ENCODE measurements at places on chromosomes 11 and 22. TPM values are rescaled to one million over a fixed set of nuclear protein-coding genes. Genes with fewer than 3 reads are reported as not detected.

GRCh38 chr11:112977755-112978154, 16.5 kb downstream of the NCAM1 start:
- DNase-seq, result peak; percentile 88

DNA sequence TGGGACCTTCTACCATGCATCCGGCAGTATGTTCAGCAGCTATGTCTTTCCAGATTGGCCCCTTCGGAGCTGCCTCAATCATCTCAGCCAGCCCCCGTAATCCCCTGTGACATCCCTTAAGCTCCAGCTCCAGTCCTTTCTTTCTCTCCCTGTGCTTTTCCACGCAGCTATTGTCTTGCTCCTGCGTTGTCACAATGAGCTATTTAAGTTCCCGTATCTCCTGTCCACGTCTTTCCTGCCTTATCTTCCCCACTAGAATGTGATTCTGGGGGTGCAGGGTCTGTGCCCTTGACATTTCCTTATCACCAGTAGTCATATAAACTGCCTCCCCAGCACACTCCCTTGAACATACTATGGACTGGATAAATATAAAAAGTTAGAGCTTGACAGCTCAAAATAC, 5.1 kb upstream of the ETS1 start:
- DNase-seq, result no peak

- peak; percentile 65 for DNase-seq
Observed at GRCh38 chr22:38171927-38172831, 9.5 kb downstream of the PLA2G6 start.

- no peak for DNase-seq
Observed at GRCh38 chr11:132037467-132037862, 667.0 kb downstream of the NTM start.

- peak; percentile 57 for DNase-seq
Observed at GRCh38 chr11:68328374-68329091, 16.1 kb downstream of the LRP5 start.

- no peak for DNase-seq
Observed at GRCh38 chr22:36554098-36554497, 25.1 kb upstream of the EIF3D start.

GRCh38 chr22:19597399-19597735, 73.2 kb upstream of the CLDN5 start:
- DNase-seq, result no peak

DNA sequence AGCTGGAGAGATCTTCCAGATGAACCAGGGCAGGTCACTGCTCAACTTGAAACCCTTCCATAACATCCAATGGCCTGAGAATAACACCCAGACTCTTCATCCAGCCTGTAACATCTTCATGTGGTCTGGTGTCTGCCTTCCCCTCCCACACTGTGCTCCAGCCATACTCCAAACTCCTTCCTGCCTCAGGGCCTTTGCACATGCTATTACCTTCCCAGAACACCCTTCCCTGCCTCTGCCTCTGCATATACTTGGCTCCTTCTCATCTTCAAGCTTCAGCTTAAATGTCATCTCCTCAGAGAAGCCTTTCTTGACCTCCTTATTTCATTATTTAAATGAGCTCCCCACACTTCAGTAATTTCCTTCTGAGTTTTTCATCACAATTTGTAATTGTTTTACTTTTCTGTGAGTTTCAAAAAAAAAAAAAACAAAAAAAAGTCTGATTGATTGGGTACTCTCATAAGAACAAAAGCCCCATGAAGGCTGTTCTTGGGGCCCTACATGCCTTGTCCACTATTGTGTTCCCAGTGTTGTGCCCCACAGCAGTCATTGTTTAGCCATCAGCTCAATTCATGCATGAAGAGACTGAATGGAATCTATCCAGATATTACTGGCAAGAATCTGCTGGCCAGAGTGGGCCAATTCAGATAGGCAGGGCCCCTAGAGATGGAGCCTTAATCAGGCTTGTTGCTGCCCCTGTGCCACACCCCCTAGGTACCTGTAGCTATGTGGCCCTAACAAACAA, 22.1 kb downstream of the LMO1 start:
- no peak for DNase-seq

DNA sequence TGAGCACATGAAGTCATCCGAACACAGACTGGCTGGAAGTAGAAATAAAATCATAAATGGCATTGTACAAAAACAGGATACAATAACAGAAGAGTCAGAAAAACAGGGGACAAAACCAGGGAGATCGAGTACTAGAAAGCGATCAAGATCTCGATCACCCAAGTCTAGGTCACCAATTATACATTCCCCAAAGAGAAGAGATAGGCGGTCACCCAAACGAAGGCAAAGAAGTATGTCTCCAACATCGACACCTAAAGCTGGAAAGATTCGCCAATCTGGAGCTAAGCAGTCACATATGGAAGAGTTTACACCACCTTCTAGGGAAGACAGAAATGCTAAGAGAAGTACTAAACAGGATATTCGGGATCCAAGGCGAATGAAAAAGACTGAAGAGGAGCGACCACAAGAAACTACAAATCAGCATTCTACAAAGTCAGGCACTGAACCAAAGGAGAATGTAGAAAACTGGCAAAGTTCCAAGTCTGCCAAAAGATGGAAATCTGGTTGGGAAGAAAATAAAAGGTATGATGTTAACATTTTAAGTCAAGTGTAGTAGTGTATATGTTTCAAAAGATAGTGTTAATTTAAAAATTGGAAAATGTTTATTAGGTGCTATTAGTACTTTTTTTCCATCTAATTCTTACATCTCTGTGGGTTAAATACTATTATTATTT, 9.4 kb downstream of the PCF11 start:
- no peak for DNase-seq

- no peak for DNase-seq
Observed at GRCh38 chr22:34973016-34973415, 92.9 kb upstream of the ISX start.

DNA sequence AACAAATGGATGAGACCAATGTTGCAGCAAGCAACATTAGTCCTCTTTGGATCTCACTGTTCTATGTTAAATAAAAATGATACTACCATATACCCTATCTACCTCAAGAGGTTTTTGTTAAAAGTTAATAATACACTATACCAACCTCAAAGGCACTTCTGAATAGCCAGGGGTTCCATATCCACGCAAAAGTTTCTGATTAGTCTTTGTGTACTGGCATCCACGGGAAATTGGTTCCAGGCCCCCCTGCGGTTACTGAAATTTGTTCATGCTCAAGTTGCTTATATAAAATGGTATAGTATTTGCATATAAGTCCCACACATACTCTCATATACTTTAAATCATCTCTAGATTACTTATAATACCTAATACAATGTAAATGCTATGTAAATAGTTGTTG, 585.7 kb downstream of the INSC start:
- DNase-seq, result no peak

- no peak for DNase-seq
Observed at GRCh38 chr11:1034001-1034400, 2.5 kb downstream of the MUC6 start.

- peak; percentile 8 for DNase-seq
Observed at GRCh38 chr11:63641727-63642126, 27.5 kb upstream of the PLAAT3 start.

DNA sequence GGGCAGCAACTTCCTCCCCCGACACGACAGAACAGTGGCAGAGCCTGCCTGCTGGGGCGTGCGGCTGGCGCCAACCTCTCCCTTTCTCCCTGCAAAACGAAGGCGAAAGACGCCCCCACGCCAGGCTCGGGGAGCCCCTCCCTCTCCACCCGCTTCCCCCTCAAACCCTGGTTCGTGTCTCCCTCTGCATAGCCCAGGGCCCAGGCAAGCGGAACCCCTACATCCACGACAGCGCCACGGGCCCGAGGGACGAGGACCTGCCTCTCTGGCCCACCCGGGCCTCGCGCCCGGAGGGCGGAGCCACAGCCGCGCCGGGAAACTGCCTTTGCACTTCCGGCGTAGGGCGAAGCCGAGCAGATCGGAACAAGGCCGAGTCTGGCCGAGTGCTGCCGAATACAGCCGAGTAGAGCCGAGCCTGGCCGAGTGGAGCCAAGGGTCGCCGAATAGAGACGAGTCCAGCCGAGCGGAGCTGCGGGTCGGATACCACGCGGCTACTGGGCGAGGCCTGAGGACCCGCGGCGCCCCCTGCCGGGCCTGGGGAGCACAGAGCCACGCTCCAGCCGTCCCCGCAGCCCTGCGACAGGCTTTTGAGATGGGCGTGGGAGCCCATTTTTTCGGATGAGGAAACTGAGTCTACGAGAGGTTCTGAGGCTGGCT, 11.2 kb upstream of the C1QTNF6 start:
- DNase-seq, result peak; percentile 92

GRCh38 chr11:117097389-117098268, 599 bp downstream of the SIK3 start:
- peak; percentile 19 for DNase-seq

DNA sequence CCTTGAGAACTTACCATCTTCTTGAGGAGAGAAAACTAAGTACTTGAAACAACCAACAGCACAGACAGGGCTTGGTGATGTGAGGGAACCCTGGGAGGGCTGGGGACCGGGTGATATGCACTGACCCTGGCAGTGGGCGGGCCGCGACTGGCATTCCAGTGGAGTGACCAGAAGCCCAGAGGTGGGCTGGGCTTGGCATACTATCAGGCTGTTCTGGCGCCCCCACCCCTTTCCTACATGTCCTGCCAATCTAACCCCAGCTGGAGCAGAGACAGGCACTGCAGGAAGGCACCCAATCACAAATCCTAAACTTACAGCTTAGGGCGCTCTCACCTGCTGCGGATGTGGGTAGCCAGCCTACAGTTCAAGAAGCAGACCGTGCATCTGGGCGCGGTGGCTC, 54.0 kb upstream of the GCAT start:
- no peak for DNase-seq

DNA sequence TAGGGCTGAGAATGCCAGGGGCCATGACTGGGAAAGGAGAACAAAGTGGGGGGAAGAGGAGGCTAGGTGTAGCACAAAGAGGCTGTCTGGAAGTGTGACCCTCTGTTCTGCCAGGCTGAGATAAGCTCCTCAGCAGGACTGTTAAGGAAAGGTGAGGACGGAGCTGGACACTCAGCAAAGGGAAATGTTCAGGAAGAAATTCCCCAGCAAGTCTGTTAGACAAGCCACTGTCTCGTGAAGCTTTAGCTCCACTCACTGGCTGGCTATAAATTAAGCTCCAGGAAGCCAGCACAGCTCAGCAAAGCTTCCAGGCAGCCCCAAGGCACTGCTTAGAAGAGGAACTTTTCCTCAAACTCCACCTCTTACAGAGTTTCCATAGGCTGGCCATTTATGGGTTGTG, 181.2 kb upstream of the API5 start:
- DNase-seq, result no peak

GRCh38 chr11:117604336-117604995, 192.6 kb downstream of the DSCAML1 start:
- no peak for DNase-seq

DNA sequence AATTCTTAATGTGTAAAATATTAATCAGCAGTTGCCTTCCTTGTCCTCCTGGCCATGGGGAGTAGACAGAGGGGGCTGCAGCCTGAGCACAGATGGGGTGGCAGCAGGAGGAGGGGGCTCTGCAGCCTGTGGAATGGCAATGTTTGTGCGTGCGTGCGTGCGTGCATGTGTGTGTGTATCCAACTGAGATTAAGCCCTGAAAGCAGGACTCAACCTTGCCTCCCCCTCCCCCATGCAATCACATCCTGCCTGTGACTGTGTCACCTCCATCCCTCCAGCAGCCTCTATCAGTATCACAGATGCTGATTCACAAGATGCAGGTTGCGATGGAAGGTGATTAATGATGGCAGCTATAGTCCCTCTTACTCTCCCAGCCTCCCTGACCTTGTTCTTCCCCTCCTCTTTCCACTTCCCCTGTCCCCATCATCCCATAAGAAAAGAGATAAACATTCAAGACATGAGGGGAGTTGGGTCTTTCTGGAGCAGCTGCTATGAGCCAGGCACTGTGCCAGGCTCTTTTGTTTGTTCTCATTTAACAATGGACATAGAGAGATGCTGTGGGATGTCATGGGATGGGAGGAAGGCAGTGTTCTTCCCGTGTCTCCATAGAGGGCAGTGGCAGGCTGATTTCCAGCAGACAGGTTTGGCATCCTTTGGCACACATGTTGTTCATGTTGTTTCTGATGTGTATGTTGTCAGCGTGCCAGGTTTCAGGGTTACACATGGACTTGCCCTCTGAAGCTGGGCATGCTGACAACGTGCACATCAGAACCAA, 43.8 kb upstream of the NECTIN1 start:
- DNase-seq, result no peak

DNA sequence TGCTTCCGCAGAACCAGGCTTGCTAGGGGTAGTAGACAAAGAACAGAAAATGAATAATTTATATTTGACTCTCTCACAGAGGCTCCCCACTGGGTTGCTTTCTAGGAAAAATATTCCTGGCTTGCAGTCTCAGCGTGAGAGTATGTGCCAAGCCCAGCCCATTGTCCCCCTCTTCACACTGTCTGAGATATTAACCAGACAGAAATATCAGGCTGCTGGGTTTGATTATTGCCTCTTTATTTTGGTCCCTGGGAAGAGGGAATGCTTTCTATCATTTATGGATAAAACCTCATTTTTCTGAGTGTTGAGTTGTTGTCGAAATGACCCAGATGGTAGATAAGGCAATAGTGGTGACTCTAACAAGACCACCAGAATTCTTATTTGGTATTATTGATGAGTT, 367.9 kb downstream of the METTL15 start:
- no peak for DNase-seq

- DNase-seq, result no peak
Observed at GRCh38 chr11:68337399-68337835, 25.0 kb downstream of the LRP5 start.

GRCh38 chr11:46835897-46836296, 10.2 kb downstream of the CKAP5 start:
- no peak for DNase-seq

DNA sequence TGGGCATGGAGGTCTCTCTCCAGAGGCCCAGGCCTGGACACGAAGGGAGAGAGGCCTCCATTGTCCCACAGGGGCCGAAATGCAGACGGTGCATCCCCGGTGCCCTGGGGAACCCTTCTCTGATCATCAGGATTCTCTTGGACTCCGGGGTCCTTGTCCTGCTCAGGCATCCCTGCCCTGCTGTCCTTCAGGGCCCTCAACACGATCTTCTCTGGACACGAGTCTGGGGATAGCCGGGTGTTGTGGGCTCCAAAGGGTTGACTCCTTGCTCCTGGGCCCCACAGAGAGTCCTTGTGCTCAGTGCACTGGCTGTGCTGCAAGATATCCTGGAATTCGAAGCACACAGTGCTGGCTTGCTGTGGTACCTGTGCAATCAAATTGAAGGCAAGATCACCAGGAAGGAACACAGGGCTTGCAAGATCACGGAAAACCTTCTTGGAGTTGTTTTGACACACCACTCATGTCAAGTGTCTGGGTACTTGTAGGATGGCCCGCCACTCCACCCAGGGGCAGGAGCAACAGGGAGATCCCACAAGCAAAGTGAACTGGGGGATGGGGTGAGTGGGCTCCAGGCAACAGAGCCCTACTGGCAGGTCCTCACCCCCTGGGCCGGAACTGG, 61.3 kb upstream of the PRODH start:
- no peak for DNase-seq

HBB gene
- total RNA-seq, result not detected

OR5M3 gene
- not detected for total RNA-seq

KRTAP5-10 gene
- total RNA-seq, result not detected

C11orf87 gene
- total RNA-seq, result not detected

MUC2 gene
- not detected for total RNA-seq

DDX25 gene
- total RNA-seq, result 0.36 TPM

ELMOD1 gene
- total RNA-seq, result 0.20 TPM

CTSW gene
- total RNA-seq, result 8.9 TPM

MRGPRX4 gene
- not detected for total RNA-seq

MRGPRE gene
- not detected for total RNA-seq

PHOX2A gene
- not detected for total RNA-seq

LDHAL6A gene
- not detected for total RNA-seq

OR11H1 gene
- not detected for total RNA-seq

ANO3 gene
- 1.7 TPM for total RNA-seq

DNAJB7 gene
- not detected for total RNA-seq

IFITM10 gene
- total RNA-seq, result 4.3 TPM

NXPE2 gene
- total RNA-seq, result 0.39 TPM

CEND1 gene
- total RNA-seq, result 0.12 TPM

Measured in RPMI7951 (cell line).